ENCODE measurements at places on chromosomes 3 and 15.
A peak's percentile ranks its signal among the peaks of the same experiment; 100 is the strongest.

- DNase-seq = no peak
These were observed 1083.9 kb downstream of the DIPK2A start for GRCh38 chr3:145055375-145056076.

GRCh38 chr3:55407426-55407820 is 79.7 kb downstream of the WNT5A start:
- no peak for DNase-seq

DNA sequence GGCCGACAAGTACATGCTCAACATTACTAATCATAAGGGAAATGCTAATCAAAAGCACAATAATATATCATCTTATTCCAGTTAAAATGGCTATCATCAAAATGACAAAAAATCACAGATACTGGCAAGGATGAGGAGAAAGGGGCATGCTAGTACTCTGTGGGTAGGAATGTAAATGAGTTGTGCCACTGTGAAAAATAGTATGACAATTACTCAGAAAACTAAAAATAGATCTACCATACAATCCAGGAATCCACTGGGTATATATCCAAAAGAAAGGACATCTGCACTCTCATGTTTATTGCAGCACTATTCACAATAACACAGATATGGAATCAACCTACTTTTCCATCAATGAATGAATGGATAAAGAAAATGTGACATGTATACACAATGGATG is 1256.5 kb downstream of the SI start:
- DNase-seq = no peak

GRCh38 chr3:12947504-12948369 is 106.4 kb upstream of the RPL32 start:
- peak; percentile 52 for DNase-seq

DNA sequence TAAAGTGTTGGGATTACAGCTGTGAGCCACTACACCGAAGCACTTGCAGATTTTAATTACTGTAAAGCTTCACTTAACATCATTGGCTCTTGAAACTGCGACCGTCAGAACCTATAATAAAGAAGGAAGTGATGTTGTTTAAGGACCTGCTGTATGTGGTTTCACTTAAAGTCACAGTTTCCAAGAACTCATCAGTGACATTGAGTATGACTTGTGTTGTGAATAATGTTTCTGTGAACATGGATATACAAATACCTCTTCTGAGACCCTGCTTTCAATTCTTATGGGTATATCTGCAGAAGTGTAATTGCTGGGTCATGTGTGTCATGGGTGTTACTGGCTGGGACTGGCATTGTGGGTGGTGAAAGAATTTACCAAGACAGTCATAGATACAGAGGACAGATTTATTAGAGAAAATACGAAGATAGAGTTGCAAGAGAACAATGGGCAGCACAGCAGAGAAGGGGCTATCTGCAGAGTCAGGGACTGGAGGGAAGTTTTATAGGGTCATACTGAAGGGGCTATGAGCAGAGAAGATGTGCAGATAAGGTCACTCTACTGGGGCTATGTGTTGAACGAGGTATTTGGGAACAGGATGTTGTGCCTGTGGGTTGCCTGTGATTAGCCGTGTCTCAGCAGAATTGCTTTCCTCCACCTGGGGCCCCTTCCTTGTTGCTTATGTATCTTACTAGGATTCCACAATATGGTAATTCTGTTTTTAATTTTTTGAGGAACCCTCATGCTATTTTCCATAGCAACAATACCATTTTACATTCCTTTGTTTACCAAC is 4.5 kb downstream of the NDUFB5 start:
- DNase-seq = no peak

GRCh38 chr3:12815719-12816118 is 19.2 kb downstream of the CAND2 start:
- no peak for DNase-seq

- DNase-seq = peak; percentile 51
These were observed 20.2 kb upstream of the SLC6A20 start for GRCh38 chr3:45816544-45816943.

- no peak for DNase-seq
These were observed 547.8 kb upstream of the TBL1XR1 start for GRCh38 chr3:177744873-177745606.

DNA sequence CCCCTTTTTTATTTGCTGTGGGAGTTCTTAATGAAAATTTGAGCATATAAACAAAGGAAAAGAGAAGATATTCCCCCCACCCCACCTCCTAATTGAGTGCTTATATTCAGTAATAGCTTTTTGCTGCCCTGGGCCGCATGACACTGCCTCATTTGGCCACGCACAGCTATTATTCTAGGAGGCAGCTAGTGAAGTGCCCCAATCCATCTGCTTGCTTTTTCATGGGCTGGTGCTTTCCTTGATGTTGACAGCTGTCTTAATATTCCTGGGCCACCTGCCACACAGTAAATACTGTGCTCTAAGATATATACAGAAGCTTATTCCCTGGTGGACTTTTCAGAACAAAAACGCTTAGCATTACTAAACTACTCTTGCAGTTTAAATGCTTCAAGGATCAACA is 3.8 kb upstream of the CRYBG3 start:
- no peak for DNase-seq

- peak; percentile 39 for DNase-seq
These were observed 898 bp downstream of the SMAD3 start for GRCh38 chr15:67066041-67066958.

- DNase-seq = no peak
These were observed 224.0 kb upstream of the ARHGEF26 start for GRCh38 chr3:153897025-153897723.

DNA sequence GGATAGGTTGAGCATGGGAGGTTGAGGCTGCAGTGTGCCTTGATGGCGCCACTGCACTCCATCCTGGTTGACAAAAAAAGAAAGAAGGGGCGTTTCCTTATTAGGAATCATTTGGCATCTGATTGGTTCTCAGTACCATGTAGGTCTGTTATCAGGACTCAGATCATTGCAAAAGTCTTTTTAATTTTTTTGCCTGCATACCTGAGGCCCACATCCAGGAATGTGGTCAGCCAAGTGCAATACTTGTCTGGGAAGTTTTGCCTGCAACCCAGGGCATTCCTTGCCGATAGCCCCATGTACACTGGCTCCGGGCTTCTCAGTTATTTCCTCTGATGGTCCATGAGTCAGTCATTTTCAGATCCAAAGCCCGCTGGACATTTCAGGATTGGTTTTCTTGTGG is 50.1 kb upstream of the CRTC3 start:
- DNase-seq = no peak

DNA sequence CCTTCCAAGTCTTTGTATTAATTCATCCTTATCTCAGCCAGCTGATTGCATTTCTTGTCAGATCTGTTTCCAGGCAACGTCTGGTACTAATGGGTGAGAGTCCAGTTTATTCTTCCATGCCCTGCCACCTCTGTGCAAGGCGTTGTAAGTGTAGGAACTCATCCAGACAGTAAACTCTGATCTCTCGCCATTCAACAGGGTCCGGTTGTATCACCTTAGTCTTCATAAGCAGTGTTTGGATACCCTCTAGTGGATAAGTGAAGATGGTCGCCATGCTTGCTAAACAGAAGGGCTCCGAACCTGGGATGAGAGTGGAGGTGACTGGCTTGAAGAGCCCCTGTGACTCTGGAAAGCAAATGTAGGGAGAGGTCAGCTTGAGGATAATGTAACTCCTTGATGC is 51.6 kb upstream of the CMTM7 start:
- DNase-seq = no peak

DNA sequence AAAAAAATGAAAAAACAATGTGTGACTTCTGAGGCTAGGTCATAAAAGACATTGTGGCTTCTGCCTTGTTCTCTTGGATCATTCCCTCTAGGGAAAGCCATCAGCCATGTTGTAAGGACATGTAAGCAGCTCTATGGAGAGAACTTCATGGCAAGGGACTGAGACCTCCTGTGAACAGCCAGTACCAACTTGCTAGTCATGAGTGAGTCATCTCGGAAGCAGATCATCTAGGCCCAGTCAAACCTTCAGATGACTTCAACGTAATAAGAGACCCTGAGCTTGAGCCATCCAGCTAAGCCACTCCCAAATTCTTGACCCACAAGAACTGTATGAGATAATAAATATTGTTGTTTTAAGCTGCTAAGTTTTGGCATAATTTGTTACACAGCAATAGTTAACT is 4.9 kb downstream of the MON1A start:
- DNase-seq = no peak

DNA sequence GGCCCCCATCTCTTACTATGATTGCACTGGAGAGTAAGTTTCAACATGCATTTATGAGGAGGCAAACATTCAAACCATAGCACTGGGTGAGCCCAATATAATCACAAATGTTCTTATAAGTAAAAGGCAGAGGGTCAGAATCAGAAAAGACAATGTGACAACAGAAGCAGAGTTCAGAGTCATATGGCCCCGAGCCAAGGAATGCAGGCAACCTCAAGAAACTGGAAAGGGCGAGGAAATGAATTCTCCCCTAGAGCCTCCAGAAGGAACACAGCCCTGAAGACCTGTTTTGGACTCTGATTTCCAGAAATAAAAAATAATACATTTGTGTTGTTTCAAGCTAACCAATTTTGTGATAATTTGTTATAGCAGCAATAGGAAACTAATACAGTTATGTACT is 81.3 kb upstream of the ABI3BP start:
- DNase-seq = no peak

DNA sequence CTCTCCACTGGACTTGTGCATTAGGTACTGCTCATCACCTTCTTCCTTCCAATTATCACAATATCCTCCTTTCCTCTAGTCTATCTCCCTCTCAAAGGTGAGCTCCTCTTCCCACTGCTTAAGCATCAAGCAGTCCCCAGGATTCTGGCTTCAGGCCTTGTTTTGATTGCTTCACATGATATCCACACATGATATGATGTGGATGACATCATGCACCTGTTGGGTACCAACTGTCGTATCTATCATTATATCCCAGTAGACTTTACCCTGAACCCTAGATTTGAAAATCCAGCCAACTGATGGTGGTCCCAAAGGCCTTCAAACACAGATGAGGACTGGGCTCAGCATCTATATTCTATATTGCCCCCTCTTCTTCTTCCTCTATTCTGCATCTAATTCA is 104.9 kb downstream of the MFSD1 start:
- DNase-seq = no peak

GRCh38 chr3:58769065-58769464 is 102.5 kb upstream of the FAM3D start:
- no peak for DNase-seq

- DNase-seq = no peak
These were observed 755.3 kb downstream of the ROBO1 start for GRCh38 chr3:79012530-79012913.

GRCh38 chr3:72012363-72012762 is 227.4 kb upstream of the PROK2 start:
- no peak for DNase-seq

DNA sequence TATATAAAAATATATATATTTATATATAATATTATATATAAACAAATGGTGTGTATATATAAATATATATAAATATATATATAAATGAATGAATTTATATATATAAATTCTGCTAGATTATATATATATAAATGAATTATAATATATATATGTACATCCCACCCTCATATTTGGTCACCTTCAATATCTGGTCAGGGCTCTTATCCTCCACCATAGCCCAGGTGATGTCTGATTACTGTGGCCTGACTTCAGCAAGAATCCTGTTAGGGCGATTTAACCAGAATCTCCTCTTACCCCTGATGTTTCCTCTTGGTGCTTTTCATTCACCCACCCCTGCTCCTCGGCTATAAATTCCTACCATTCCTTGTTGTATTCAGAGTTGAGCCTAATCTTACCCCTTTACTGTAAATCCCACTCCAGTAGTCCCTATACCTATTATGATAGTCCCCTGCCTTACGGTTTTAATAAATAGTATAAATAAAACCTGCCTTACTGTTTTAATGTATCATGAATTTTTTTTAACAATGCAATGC is 439.6 kb downstream of the PLOD2 start:
- DNase-seq = no peak

GRCh38 chr15:94524565-94524964 is 293.2 kb downstream of the MCTP2 start:
- no peak for DNase-seq

- no peak for DNase-seq
These were observed 30.2 kb downstream of the EIF4E3 start for GRCh38 chr3:71695000-71695482.

- peak; percentile 47 for DNase-seq
These were observed 49.2 kb upstream of the CTDSPL start for GRCh38 chr3:37812499-37812896.

DNA sequence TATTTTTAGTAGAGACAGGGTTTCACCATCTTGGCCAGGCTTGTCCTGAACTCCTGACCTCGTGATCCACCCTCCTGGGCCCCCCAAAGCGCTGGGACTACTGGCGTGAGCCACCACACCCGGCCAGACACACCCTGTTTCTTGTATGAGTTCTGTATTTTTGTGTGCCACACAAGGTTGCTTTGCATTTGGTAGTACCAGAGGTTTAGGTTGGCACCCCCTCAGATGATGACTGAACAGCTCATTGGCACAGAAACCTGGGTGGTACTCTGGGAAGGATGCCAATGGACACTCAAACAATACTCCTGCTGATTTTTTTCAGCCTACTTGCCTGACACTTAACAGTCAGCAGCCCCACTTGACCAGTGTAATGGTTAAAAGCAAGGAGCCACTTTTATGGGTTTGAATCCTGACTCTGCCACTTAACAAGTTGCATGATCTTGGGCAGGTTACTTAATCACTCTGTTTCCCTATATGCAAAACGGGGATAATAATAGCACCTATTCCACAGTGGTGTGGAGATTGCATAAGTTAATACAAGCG is 39.2 kb upstream of the BCL2A1 start:
- DNase-seq = no peak

GRCh38 chr3:30578479-30578878 is 27.9 kb upstream of the TGFBR2 start:
- peak; percentile 64 for DNase-seq

DNA sequence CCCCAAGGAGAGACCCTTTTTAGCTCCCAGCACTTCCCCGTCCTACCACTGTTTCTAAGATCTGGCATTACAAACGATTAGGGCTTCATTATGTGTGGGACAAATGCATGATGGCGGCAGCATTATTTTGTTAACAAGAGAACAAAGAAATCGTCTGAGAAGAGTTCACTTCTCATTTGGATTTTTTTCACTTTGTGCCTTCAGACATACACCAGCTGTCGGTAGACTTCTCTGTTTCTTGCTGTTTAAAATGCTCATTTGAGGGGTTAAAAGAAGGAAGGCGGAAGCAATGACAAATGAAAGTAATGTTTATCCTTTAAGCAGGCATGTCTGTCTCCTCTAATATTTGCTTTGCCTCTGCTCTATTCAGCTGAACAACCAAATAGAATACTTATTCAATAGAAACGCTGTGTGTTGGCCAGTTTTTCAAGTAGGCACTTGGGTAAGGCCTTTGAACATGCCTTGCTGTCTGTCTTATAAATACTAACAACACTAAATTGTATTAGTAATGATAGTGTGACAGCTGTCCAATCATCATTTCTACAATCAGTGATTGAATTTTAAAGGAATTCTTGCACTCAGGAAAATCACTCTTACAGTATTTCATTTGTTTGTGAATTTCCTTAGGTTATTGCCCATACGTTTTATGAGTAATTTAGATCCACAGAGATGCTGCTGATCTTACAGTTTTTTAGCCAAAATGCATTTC is 382.4 kb downstream of the IL5RA start:
- no peak for DNase-seq

- DNase-seq = no peak
These were observed 7.2 kb downstream of the LIPC start for GRCh38 chr15:58438956-58439355.

GRCh38 chr3:171410186-171410585 is 50.0 kb downstream of the TNIK start:
- DNase-seq = no peak

- no peak for DNase-seq
These were observed 68.0 kb upstream of the WNT7A start for GRCh38 chr3:13947912-13948311.

Measured in uterus (tissue), 4 donors.